AG09309 (cell line): ENCODE measurements at places on chromosomes 3 and 15.

GRCh38 chr3:14793126-14793857, 25.5 kb upstream of the FGD5 start:
- no peak for DNase-seq

DNA sequence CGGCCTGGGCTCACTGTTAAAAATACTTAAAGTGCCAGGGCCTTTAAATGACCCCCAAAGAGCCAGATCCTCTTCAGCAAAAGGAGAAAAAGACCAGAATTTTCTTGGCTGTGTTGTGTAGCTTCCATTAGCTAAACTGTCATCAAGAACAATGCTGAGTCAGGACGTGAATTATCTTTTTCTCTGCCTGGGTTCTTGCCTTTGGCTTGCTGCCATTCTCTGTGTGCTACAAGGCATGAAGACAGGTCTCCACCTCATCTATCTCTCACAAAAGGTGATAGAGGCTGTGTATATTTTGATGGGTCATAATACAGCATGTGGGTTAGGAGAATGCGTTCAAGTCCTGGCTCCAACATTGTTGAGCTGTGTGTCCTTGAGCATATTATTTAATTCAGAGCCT, 52.4 kb upstream of the SELENOK start:
- DNase-seq, result no peak

GRCh38 chr3:59133311-59133710, 83.5 kb upstream of the CFAP20DC start:
- peak; percentile 35 for DNase-seq

DNA sequence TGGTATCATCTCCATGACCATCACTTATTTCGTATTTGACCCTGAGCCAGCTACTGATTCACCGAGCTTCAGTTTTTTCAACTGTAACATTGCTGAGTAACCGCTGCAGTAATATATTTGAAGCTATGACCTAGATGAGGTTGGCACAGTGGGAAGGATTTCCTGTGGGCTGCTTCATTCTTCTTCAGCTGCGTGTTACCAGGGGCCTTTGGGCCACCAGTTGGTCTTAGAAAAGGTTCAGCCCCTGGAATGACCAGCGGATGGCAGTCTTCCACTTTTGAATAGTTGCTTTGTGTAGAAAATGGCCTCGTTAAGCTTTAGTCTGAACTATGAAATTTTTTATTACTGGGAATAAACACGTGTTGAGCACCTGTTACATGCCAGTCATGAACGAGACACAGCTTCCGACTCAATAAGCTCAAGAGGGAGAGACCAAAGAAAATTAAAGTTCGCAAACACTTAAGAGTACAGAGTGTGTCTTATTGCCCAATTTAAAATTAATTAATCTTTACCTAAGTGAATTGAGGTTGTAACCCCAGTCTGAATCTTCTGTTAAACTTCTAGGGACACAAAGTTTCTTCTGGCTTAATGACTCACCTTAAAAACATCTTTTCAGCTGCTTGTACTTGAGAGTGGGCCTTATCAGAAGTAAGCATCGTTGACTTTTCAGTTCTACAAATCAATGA, 57.6 kb upstream of the NR2E3 start:
- peak; percentile 96 for DNase-seq

GRCh38 chr3:47024932-47025331, 45.5 kb downstream of the NBEAL2 start:
- DNase-seq, result no peak

DNA sequence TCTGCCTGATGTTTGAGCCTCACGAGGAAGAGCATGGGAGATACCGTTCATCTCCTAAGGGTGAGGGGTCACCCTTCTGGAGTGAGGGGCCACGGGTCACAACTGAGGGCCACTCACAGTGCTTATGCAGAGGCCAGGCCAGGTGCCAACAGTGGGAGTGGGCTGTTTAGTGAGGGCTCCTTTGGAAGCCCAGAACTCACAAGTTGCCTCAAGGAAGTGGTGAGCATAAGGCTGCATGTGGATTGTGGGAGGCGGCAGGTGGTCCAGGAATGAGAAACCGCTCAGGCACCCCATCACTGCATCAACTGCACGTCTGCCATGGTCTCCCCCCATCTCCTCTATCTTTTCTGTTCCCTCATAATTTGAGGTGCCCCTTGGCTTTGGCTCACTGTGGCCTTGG, 26.5 kb downstream of the SPSB4 start:
- no peak for DNase-seq
